NCI-H2029 (cell line): ENCODE measurements at places on chromosomes 16 and 17.
A peak's percentile ranks its signal among the peaks of the same experiment; 100 is the strongest.

DNA sequence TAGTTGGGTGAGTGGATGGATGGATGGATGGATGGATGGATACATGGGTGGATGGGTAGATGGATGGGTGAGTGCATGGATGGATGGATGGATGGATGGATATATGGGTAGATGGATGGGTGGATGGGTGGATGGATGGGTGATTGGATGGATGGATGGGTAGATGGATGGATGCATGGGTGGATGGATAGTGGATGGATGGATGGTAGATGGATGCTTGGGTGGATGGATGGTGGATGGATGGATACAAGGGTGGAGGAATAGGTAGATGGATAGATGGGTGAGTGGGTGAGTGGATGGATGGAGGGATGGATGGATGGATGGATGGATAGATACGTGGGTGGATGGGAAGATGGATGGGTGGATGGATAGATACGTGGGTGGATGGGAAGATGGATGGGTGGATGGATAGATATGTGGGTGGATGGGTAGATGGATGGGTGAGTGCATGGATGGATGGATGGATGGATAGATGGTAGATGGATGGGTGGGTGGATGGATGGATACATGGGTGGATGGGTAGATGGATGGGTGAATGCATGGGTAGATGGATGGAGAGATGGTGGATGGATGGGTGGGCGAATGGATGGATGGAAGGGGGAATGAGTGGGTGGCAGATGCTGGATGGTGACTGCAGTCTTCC lies 19.0 kb downstream of the ZNF469 start:
- no peak for DNase-seq

DNA sequence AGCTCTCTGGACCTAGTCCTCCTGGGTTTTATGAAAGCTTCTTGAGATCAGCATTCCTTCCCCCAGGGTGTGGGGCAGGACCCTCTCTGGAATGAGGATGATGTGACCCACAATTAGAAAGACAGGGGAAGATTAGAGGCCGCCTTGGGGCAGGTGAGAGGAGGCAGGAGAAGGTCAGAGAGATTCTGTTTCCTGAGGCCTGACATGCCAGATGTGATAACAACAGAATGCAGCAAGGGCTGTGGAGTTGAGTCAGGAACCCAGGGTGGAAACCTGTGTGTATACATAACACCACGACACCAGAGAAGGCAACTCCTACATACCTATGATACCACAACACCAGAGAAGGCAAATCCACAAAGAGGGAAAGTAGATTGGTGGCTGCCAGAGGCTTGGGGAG lies 5.4 kb upstream of the SLC5A10 start:
- no peak for DNase-seq

DNA sequence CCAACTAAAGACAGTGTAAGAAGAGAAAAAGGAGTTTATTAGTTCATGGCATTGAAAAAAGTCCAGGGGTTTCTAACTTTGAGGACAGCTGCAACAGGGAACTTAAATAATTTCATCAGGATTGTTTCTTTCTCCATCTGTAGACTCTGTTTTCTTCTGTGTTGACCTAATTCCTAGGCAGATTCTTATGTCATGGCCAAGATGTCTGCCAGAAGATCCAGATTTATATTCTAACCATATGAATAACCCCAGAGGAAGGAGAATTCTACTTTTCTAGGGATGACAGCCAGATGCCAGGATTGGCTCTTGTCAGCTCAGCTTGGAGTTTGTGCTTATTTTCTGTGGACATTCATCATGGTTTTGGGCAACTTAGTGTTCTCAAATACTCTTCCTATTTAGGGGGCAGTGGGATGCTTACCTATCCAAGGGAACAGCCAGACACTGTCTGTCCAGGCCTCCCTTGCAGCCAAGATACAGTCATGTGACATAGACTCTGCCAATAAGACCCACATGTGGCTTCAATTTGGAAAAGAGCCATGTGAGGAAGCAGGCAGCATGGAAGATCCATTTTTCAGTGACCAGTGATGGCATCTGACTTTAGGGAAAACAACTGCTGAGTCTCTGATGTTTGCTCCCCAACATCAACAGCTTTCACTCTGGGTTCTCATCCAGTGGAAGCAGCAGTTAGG lies 18.2 kb downstream of the PCTP start:
- no peak for DNase-seq

DNA sequence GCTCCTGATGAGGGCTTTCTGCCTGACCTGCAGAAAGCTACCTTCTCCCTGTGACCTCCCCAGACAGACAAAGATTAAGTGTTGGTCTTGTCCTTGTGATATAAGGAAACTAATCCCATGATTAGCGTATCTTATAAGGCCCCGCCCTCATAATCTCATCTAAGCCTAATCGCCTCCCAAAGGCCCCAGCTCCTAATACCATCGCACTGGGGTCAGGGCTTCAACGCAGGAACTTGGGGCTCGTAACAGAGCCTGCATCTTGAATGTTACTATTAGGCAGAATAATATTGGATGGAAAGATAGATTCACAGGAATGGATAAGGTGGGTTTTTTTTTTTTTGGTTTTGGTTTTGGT lies 78.9 kb downstream of the C16orf95 start:
- DNase-seq, result no peak

DNA sequence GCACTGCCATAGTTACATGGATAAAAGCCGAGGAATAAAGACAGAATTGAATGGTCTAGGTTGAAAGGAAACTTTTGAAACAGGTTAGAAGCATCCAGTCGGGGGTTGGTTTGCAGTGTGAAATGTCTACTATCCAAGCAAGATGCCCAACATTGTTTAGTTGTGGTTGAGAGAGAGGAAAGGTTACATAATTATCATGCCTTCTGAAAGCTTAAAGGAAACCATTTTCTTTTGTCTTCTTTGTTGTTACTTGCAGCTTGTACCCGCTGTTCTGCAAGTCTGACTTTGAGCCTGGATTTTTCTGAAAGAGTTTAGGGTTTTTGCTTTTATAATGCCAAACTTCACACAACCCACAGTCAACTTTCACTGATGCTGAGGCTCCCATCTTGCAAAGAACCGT lies 167.9 kb downstream of the AXIN2 start:
- DNase-seq, result no peak

DNA sequence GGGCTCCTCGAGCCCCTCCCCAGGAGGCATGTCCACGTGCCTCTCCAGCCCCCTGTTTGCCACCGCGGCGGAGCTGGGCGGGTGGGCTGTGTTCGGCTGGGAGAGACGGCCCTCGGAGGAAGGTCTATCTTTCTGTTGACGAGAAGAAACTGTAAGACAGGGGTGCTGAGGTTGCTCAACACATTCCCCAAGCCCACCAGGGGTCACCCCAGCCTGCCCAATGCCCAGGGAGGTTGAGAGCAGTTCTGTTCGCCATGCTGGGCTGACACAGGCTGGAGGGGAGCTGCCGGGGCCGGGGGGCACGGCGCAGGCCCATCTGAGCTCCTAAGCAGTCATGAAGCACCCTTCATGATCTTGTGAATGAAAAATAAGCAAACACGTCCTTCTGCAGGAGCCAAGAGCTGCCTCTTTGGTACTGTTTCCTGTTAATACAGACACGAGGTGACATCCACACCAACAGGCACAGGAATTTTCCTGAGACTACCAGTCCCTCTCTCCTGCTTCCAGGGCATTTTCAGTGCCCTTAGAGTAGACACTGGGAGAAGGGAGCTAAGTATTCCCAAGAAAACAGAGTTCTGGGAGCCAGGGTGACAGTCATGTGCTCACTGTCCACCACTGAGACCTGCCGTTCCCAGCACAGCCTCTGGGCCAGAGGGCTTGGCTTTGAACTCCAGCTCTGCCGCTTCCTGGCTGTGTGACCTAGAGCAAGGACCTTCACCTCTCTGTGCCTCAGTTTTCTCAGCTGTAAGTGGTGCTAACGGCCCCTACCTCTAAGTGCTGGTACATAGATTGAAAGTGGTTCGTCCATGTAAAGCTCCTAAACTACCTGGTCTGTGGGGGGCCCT lies 9.2 kb downstream of the UBALD2 start:
- peak; percentile 8 for DNase-seq

- DNase-seq, result peak; percentile 76
Observed at GRCh38 chr16:4944333-4945281, 7.7 kb upstream of the PPL start.

DNA sequence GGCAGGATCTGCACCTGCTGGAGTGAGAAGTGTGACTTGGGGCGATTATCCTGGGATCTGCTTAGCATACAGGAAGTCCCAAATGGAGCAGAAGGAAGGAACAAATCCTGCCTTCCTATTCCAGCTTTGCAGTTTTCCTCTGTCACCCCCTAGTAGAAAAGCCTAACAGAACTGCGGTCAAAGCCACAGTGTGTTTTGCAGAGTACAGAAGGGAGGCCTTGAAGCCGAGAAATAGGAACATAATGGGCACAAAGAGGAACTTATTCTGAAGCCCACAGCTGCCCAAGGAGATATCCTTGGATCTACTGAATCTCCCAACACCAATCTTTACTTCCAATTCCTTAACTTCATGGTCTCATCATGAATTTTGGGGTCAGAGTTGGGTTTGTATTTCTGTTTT lies 8.5 kb downstream of the KRTAP1-5 start:
- no peak for DNase-seq

DNA sequence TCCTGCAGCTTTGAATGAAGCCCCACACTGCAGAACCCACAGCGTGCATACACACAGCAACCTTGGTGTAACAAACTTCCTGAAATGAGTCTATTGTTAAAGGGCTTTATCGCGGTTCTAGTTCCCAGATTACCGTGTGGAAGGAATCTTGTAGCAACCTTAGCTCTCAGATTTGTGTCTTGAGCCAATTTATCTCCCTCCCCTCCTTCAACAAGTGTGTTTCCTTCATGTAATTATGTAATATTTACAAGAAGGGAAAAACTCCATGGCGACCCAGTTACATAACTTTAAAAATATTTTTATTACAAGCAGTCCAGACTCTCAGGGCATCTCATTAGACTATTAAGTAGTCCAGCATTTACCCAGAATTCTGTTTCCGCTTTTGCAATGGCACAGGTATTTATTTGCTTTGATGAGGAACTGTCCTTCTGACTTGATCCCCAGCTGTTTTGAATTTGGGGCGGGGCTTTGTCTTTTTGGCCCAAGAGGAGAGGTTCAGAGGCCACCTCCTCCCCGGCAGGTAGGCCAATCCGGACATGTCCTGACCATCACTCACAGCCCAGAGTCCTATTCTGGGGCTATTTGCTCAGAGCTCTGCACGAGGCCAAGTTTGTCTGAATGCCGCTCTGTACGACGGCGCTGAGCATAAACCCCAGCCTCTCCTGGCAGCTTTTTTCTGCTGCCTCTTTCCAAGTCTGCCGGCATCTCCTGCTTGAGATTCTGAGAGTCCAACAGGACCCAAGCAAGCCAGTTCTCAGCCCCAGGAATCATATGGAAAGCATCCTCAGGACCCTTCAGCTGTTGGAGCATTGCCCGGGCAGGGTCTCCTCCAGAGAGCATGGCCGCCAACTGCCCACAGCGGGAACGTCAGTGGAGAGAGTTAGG lies 35.6 kb downstream of the CLEC16A start:
- DNase-seq, result no peak

GRCh38 chr17:74078363-74078941 lies 125.0 kb upstream of the RPL38 start:
- no peak for DNase-seq

DNA sequence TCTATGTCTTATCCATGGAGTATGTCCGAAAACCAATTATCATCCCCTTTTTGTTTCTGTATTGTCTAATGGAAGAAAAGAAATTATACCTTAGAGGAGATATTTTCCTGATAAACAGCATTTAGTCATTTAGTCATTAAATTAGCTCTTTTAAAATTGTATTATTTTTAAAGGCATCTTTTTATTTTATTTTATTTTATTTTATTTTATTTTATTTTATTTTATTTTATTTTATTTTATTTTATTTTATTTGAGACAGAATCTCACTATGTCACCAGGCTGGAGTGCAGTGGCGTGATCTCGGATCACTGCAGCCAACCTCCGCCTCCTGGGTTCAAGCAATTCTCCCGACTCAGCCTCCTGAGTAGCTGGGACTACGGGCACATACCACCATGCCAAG lies 559.1 kb downstream of the CDH13 start:
- no peak for DNase-seq

- DNase-seq, result no peak
Observed at GRCh38 chr16:78552106-78552675, 452.7 kb downstream of the WWOX start.

DNA sequence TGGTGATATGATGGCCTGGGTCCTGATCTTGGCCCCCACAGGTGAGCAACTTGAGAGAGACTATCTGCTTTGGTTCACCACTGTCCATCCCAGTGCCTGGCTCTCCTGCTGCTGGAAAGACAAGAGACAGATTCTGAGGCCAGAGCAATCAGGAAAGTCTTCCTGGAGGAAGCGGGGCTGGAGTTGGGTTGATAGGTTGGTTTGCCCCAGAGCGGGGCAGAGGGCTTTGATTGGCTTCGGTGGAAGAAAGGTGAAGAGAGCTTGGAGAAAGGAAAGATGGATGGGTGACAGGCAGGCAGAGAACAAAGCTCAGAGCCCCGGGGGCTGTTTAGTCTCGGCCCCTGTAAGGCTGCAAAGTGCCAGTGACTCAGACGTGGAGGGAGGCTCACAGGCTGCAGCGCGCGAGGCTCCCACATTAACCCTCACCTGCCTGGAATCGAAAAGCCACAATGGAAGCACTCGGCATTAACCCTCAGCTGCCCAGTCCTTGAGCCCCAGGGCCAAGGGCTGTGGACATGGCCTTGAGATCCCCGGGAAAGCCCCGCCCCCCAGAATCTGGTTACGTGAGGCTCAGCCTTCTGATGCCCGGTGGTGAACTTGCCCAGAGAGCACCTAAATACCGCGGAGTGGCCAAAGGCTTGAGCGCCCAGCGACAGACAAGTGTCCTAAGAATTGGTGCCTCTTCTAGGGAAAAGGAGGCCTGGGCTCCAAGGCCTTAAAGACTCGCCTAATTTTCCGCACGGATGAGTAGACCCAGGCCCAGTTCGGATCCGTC lies 996 bp upstream of the CPNE2 start:
- no peak for DNase-seq

DNA sequence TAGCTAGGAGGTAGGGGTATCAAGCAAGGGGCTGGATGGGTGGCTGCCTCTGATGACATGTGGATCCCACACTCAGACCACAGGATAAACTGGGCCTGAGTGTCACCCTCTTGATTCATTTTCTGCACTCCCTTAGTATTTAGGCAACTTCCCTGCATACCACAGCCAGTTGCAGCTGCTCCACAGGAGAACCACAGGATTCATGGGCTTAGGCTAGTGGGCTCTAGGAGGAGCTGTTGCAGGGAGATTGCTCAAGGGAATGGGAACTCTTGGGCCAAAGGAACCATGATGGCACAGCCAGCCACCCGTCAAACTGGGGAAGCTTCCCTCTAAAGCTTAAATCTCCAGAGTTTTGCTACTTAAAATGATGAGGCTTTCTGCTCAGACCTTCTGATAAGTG lies 269.7 kb upstream of the ASIC2 start:
- no peak for DNase-seq
